ENCODE measurements at places on chromosomes 3 and 15.

DNA sequence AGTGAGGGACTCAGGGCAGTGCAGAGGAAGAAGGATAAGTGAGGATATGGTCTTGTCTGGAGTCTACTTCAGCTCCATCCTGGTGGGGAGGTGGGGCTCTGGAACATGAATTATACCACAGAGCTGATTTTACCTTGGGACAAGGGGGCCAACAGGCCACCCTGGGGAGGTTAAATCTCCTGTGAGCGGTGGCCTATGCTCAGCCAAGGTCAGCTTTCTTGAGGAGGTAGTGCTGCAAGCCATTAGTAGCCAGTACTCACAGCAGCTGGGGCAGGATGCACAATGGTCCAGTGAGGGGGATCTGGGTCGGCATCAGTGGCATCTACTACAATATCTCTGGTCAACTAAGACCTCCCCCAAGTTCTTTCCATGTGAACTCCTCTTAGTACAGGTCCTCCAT, 49.7 kb downstream of the XYLB start:
- no peak for DNase-seq

DNA sequence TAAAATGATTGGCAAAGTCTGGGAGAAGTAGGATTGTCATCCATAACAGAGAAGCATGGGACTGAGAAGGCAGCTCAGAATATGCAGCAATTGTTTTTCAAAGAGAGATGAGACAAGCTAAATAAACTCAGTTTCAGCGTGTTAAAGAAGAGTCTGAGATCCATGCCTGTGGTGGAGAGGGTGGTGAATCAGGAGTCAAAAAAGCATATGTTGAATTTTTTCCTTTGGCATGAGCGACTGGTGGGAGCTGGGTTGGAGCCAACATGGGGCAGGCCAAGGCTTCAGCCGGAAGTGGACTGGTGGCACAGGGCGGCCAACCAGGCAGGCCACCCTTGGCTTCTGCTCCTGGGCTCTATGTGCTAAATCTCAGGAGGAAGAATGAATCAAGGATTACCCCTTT, 102.0 kb downstream of the SST start:
- no peak for DNase-seq

GRCh38 chr15:64865998-64866520, 24.3 kb downstream of the PLEKHO2 start:
- no peak for DNase-seq

DNA sequence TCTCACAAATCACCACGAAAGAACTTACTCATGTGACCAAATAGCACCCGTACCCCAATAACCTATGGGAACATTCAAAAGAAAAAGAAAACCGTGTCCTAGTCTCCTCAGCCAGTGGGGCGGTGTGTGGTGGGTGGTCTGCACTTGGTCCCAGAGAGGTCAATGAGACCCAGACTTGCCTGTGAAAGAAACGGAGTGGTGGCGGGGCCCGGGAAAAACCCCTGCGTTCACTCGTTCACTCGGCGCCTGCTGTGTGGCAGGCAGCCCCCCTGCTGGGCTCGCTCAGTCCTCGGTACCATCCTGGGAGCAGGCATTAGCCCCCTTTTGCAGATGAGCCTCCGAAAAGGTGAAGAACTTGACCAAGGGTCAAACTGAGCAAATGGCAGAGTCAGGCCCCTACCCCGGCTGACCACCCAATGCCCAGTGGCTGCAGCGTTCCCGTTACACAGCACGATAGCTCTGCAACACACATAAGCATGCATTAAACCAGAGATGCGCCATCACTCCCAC, 36.0 kb downstream of the ZDHHC19 start:
- no peak for DNase-seq

- DNase-seq, result no peak
Measured at GRCh38 chr15:28107904-28108275, 8.8 kb upstream of the OCA2 start.

GRCh38 chr3:193620057-193620456, 27.0 kb downstream of the OPA1 start:
- DNase-seq, result no peak

DNA sequence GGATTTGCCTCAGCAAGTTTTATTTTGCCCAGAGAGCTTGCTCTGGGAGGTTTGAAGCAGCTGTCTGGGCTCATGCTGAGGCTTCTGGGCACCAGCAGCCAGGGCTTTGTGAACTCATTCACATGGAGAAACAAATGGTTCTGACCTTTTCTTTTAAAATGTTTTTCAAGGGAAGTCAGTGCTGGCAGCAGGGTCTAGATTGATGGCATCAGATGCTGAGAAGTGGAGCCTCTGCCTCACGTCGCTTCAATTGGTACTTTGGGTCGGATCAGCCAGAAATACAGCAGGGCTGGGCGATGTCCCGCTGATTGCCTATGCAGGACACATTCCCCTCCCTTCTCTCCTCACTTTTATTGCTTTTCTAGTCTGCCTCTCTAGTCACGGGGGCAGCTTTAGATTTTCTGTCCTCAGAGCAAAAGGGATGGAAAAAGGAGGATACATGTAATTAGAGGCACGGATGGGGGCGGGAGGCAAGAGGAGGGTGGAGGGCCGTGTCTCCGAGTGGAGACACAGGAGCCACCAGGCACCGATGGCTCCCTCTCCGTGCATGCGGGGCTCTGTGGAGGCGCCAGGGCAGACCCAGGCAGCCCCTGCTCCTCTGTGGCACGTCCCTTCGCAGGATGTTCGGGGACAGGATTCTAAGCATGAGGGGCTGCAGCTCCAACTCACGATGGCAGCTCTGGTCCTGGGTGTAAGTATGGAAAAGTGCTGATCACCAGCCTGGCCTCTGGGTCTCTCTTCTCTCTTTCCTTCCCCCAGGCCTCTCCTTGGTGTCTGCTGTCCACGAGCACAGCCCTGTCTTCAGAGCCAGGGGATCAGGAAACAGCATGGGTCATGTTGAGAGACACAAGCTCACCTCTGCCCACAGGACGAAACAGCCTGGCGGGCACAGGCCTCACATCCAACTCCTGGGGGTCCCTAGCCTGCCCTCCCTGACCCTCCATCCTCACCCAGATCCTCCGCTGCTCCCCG, 116.1 kb downstream of the FAM43A start:
- no peak for DNase-seq

- DNase-seq, result no peak
Measured at GRCh38 chr3:128339491-128340012, 127.1 kb downstream of the DNAJB8 start.

GRCh38 chr3:81033684-81034083, 727.8 kb downstream of the GBE1 start:
- no peak for DNase-seq

GRCh38 chr3:194382196-194382891, 12.8 kb upstream of the LRRC15 start:
- no peak for DNase-seq

DNA sequence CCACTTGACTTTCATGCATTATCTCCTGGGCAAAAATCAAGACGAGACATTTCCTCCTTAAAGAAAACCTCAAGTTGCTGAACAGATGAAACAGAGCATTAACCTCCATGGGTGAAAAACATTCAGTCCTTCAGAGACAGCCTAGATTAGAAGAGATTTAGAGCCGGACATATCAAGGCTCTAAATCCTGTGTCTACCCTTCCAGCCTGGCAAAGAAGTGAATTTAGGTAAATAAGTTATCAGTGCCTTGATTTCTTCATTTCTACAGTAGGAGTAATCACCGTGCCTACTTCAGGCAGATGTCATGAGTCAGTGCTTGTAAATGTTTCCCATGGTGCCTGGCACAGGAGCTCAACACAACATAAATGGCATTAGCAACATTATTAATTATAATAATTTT, 159.3 kb upstream of the PRICKLE2 start:
- DNase-seq, result no peak

DNA sequence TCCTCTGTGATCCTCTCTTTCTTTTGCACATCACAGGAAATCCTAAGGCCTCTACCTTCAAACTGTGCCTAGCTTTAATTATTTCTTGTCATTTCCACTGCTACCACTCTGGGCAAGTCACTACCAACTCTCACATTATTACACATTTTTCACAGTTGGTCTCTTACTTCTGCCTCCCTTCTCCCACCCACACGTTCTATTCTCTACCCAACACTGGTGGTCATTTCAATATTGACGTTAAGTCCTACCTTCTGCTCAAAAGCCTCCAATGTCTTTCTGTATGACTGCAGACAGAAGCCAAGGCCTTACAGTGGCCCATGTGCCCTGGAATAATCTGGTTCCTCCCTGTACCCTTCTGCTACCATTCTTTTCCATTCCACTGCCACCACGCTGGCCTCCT, 3.9 kb downstream of the KCNMB2 start:
- no peak for DNase-seq

DNA sequence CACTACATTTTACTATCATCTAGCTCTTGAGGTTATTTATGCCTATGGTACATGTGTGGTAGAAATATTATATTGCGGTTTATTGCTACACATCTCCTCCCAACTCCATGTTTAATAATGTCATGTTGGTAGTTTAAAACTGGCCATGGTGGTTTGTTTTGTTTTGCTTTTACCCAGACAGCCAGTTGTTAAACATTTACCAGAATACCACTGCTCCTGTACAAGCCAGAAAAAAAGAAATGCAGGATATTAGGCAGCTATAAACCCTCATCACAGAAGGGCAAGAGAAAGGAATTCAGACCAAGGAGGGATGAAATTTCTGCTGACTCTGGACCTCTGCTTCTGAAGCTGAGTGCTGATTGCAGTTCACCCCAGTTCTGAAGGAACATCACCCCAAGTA, 451.8 kb upstream of the IL12A start:
- DNase-seq, result no peak

GRCh38 chr15:72764656-72765055, 18.9 kb downstream of the ADPGK start:
- no peak for DNase-seq

GRCh38 chr3:58041826-58042324, 33.7 kb downstream of the FLNB start:
- DNase-seq, result no peak

DNA sequence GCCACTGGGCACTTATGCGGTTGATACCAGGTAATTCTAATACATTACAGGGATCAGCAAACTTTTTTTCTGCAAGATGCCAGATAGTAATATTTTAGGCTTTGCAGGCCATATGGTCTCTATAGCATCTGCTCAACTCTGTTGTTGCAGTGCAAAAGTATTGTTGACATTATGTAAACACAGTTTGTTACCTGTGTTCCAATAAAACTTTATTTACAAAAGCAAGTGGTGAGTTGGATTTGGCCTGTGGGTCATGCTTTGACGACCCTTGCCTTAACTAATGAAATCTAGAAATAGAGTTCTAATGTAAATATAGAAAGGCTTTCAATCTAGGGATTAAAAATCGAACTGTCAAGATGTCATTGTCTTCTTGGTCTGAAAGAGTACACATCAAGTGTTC, 44.4 kb downstream of the PIK3CA start:
- no peak for DNase-seq

DNA sequence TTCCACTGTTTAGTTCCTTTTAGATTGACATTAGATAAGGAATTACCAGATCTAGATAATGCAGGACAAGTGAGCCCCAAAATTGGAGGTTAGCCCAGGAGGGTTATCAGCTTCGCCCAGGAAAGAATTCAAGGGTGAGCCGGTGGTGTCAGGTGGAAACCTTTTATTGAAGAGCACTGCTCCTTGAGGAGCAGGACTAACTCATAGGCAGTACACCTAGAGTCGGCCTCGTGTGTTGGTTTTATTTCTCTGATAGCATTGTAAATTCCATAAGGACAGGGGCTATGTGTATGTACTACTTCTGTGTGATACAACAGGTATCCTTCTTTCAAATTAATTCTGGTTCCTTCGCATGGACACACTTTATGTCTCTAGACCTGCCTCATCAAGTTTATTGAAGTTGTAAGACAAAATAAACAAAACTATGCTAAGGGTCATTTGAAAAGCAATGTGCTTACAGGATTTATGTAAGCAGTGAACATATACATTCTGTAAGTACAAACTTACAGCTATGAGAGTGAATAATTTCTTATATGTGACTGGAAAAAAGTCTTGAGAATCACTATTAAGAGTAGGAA, 57.2 kb downstream of the SNX4 start:
- no peak for DNase-seq

DNA sequence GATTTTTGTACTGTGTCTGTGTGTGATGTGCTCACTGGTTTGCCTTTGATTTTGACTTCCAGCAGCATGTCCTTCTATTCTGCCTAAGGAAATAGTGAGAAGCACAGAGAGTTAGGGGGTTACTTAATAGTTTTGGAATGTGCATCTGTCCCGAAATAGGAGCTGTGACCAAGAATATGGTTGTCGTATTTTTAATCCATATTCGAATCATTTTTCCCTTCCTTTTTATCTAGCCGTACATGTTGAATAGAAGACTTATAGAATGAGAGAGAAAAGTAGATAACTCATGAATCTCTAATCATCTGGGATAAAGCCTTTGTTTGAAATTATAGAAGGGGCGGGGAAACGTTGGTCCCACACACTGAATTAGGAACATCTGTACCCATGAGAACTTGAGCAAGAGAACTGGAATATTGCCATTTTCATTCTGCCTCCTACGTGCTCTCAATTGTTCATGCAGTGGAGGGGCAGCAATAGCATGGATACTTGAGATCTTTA, 23.6 kb downstream of the CRTC3 start:
- no peak for DNase-seq

- DNase-seq, result no peak
Measured at GRCh38 chr15:77430213-77430612, 9.5 kb downstream of the HMG20A start.

DNA sequence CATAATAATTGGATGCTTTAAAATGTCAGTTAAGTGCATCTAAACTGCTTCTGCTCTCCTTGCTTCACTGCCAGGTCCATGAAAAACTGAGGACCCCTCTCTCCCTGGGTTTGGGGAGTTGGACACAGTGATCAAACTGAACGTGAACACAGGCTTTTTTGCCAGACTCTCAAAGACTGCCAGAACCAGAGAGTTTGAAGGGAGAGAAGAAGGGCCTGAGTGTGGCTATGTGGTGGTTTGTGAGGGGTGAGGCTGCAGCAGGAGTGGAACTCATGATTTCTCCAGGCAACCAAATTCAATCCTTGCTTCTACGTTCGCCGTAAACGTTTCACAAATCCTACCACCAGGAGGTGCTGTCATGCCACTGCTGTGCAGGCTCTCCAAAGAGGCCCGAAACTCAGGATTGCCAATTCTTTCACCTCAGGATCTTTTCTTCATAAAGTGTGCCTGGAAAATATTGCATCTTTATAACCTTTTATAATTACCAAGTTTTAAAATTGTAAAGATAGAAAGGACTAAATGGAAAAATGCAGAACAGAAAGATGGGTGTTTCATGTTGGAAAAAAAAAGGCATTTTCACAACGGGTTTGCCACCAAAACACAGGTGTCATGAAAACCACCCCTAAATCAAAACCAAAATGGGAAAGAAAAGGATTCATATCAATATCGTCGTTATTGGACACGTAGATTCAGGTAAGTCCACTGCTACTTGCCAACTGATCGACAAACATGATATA, 19.7 kb downstream of the TM4SF4 start:
- DNase-seq, result peak; percentile 68

- peak; percentile 87 for DNase-seq
Measured at GRCh38 chr15:78034495-78035191, 42.9 kb downstream of the TBC1D2B start.

DNA sequence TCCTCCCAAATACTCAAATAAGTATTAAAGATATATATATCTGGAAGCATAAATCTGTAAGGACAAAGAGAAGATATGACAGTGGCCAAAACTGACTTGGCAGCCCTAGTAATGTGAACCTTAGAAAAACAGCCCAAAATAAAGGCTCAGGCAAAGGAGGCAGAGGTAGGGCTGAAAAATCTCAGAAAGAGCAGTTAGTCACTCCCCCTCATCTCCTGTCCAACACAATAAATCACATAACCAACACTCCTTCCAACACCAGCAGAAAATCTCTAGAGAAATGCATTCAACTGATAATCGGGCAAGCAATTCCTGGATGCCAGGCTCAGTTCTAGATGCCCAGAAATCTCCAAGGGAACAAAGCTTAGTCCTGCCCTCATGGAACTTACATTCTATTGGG, 22.1 kb upstream of the CHRM5 start:
- DNase-seq, result no peak
